ENCODE measurements at places on chromosomes 11 and 22.

DNA sequence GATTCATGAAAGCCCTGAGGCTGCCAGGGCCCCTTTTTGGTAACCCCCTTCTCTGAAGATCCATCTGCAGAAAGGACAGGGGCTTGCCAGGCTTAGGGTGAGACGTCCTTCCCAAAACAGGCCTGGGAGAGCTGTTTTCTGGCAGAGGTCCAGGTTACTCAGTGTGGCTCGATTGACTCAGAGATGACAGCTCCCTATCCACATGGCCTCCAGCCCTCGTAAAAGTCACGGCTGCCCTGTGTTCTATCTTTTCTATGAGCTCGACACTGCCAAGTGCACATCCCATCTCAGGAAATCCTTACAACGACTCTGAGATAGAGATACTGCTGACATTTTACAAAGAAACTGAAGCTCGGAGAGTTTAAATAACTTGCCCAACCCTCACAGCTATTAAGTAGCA is 20.4 kb downstream of the ADAMTS8 start:
- DNase-seq: no peak

DNA sequence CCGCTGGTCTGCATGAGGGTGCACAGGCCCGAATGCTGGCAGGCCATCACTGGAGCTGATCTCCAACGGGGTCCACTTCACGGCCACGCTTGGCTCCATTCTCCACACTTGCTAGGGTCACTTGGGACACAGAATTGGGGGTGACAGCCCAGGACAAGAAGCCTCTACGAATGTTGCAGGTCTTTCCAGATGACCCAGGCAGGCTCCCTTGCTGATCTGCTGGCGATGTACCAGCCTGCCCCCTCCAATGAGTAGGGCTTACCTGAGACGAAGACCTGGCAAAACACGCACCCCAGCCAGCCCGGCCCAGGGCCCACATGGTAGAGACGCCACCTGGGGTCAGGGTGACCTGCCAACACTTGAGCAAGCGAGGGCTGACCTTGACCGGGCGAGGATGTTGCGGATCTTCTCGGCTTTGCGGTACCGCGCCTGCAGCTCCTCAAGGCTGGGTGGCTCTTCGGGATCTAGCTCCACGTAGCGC is 44.9 kb downstream of the C11orf58 start:
- DNase-seq: no peak

DNA sequence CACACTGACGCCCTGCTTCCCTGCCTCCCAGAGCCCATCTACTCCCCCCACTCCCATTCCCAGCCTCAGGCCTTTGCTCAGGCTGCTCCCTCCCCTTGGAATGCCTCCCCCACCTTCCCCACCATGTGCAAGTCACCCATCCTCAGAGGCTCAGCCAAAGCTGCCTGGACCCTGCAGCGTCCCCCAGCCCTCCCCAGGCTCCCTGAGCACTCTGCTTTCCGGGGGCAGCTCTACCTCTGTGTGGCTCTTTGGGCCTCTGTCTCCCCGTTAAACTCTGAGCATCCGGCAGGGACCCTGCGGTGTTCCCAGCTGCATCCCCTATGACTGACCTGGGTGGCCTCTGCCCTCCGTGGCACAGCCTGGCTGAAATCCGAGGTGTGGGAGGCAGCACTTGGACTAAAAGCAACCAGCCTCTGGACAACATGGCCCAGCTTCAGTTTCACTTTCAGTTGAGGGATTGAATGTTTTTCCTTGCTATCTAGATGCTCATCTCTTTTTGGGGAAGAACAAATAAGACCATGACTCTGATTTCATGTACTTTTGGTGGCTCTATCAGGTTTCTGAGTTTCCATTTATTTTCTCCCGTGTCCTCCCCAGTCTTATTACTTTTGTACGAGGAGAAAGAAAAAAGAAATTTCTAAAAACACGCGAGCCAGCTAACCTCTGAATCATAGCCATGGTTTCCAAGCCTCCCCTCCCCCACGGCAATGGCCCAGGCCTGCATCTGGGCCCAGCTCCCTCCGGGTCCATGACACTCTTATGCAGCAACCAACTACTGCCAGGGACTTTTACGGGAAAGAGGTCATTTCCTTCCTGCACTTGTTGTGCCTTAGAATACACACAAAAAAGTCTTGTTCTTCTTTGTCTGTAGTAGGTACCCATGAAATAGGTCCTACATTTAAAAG is 3.8 kb downstream of the APOL3 start:
- DNase-seq: peak; percentile 68

GRCh38 chr11:126669416-126669815 is 313.9 kb downstream of the ST3GAL4 start:
- no peak for DNase-seq

- DNase-seq: no peak
Measured at GRCh38 chr11:59746111-59746510, 9.1 kb upstream of the STX3 start.
